ENCODE measurements at places on chromosomes 3 and 15.

DNA sequence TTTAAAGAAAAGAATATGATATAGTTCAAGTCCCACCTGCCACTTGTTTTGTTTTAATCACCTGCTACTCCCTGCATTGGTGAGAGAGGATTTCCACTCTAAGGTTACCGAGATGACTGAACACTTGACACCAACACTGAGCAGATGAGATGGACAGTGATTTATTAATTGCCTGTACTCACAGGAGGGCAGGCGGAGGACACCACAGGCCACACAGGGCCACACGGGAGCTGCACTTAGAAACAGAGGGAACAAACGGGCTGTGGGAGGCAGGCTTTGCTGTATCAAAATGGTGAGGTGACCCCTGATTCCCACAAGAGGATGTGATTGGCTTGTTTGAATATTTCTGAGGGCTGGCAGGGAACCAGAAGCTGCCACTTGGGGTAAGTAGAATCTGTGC lies 10.8 kb downstream of the MINAR1 start:
- DNase-seq = no peak

DNA sequence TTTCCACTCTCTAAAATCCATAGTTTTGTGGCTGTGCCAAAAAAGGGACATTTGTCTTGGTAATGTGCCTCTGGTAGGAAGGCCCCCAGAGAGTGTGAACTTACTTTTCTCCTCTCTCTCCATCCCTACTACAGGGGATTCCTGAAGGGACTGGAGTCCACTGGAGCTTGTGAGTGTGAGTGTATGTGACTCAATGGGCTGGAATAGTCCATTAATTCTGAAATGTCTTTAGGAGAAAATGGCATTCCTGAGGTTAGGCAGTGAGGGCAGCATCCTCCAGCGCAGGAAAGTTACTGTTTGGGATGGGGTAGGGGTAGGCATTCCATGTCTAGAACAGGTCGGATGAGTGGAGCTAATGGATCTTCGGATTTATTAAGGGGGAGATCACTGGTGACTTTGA lies 59.8 kb upstream of the CACNA2D3 start:
- DNase-seq = no peak

GRCh38 chr3:16255726-16256125 lies 9.0 kb downstream of the DPH3 start:
- no peak for DNase-seq

- no peak for DNase-seq
These were observed 51.9 kb downstream of the EPHB1 start for GRCh38 chr3:134846911-134847317.
